ENCODE measurements at places on chromosomes 7 and 10.

DNA sequence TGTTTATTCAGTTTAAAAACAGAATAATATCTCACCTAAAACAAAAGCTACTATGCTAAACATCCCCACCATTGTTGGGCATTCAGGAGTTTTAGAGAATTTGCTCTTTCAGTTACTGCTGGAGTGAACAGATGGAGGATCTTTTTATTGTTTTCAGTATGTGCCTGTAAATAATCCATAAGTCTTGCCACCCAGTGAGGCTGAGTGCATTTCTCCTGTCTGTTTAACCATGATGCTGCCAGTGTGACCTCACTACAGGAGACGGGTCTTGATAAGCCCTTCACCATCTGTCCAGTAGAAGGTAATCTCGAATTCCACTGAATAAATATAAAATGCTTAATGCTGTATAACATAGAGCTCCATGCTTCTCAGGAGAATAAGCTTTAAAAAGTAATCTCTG is 430.9 kb downstream of the POM121L12 start:
- no peak for DNase-seq

- no peak for DNase-seq
Observed at GRCh38 chr10:60234551-60234950, 155.1 kb downstream of the ANK3 start.

GRCh38 chr10:131695496-131696165 is 205.2 kb upstream of the PPP2R2D start:
- no peak for DNase-seq

DNA sequence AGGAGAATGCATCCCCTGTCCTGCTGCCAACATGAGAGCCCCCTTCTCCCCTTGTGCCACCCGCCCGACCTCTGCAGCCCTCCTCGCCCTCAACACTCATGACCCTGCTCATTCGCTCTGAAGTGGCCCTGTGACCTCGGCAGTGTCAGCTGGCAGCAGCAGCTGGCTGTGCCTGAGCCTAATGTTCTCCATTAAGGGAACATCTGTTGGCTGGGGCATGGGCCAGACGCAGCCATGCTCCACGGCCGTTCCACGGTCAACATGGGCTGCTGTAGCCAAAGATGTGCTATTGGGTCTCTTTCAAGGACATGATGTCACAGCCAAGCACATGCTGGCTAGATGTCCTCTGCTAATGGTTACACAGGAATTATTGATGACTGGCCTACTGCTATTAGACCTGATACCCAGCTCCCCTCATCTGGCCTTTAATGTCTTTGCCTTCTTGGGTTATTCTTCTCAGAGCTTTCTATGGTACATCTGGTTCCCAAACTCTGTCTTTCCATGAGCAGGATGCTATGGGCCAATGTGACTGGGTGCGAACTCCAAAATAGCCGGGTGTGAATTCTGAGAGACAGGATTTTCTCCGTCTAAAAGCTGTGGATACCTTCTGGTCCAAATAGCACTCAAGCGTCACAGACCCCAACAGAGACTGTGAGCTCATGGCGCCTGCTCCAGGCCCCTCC is 22.4 kb downstream of the ADCYAP1R1 start:
- DNase-seq, result no peak

GRCh38 chr10:615583-616152 is 73.8 kb downstream of the DIP2C start:
- no peak for DNase-seq

DNA sequence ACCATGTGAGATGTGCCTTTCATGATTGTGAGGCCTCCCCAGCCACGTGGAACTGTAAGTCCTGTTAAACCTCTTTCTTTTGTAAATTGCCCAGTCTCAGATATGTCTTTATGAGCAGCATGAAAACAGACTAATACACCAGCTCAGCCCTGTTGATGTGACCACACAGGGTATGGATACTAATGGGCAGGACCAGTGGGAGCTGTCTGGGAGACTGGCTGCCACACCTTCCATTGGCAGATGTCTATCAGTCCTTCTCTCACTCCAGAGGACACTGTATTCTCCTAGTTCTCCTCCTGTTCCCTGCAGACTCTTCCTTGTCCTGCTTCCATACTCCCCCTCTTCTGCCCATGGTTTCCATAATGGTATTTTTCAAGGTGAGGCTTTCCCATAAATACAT is 104.4 kb downstream of the PRLHR start:
- no peak for DNase-seq
